Stimulated activated CD4-positive, alpha-beta T cell treated with anti-CD3 and anti-CD28 coated beads, Interleukin-1b, Interleukin-23, amount 100 ng/mL, for 1 hour (primary cell): ENCODE measurements at places on chromosomes 4 and X.
A peak's percentile ranks its signal among the peaks of the same experiment; 100 is the strongest.

DNA sequence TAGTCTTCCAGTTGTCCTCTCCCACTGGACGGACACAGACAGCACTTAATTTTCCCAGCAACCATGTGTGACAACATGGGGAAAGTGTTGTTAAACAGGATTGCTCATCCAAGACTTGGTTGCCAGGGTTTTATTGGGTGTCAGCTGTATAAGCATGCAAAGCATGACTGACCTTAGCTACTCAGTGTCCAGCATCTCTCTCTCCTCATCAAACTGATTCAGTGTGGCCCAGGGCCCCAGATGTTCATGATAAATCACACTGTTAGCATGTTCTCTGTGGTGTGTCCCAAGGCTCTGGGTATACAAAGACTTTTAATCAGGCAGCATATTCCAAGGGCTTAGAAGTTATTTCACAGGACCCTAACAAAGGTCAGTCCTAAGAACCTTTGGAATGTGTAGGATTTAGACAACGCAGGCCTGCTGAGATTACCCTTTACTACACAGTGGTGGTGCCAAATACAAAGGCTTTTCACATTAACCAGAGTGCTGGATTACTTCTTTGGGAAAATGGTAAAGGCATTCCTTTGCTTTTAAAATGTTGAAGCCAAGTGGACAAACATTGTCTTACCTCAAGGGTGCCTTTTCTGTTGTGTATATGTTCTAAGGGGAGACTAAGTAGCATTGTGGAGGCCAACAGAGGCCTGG is 213.3 kb downstream of the GLUD2 start:
- DNase-seq: no peak

- DNase-seq: no peak
These were observed at the start of gene TRIML2 for GRCh38 chr4:188109157-188109755. Gene TRIML2, minus strand, starts transcription at chr4:188109603. Its CDS starts 4,235 bp downstream, at chr4:188105368.

- DNase-seq: no peak
These were observed 491 bp downstream of the ARHGEF6 start for GRCh38 chrX:136780241-136780640.

DNA sequence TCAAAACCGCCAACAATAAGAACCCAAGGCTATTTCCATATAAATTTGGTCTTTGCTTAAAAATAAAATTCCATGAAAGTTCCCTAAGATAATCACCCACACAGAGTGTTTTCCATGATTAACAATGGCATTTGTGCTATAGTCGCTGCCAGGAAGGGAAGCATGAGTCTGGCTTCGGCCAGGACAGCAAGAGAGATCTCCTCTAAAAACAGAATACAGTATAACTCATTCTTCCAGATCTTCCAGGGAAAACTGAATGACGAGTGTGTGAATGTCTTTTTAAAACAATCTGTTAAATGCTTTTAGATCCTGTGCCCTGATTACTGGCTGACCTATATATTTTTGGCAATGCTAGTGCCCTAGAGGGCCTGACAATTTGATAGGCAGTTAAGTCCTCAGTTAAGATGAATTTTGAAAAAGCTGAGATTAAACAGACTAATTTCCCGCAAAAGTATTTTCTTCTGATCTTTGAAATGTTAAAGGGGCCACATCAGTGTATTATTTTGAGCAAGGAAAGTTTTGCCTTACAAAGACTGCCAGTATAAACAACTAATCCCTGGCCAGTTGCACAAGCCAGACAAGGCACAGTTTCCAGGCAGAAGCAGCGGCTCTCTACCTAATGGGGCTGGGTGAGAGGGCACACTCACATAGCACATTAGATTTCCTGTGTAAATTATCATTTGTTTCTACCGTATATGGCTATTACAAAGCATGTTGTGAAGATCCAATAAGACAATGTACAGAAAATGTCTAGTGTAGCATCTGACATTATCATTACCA is 127.3 kb downstream of the DCHS2 start:
- DNase-seq: no peak

DNA sequence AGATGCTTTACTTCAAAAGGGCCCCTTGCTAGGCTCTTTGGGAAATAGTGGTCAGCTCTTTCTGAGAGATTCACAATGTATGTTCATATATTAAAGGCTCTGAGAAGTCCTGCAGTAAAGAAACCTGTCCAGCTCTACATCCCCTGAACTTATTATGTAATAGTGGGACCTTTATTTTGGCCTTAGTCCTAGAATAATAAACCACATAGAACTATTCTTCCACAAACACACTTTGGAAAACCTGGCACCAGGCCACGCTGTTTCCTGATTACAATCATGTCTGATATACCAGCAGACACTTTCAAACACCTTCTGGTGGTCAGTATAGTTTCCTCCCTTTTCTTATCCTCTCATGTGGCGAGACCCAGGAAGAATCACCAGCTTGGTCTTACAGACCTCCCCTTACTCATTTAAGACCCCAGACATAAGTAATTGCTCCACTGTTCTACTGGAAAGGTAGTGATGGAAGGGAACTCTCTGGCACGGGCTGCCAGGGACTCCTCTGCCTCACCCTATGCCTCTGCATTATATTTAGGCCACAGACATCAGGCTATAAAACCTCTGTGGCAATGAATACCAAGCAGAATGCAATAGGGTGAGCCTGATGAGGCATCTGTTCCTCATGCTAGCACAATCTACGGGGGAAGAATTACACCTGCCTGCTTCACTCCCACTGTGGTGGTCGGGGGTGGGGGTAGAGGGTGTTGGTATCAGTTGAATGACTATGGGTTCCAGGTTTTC is 5.7 kb upstream of the PPEF1 start:
- no peak for DNase-seq

- DNase-seq: no peak
These were observed 19.9 kb upstream of the GPR173 start for GRCh38 chrX:53028678-53029077.

- no peak for DNase-seq
These were observed 77.7 kb downstream of the RAP1GDS1 start for GRCh38 chr4:98338761-98339438.

DNA sequence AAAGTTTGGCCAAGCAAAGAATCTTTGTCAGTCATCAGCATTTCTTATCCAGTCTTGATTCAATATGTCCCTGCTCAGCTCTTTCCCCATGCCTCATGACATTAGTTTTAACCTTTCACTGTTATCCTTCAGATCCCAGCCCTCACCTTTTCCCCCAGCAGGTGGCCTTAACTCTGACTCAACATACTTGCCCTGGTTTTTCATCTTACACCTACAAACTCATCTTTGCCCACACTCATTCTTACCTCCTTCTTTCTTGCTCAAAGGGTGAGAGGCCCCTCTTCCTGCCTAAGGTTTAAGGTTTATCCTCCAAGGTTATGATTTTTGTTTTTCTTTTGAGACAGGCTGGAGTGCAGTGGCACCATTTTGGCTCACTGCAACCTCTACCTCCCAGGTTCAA is 10.6 kb upstream of the ANXA5 start:
- no peak for DNase-seq

DNA sequence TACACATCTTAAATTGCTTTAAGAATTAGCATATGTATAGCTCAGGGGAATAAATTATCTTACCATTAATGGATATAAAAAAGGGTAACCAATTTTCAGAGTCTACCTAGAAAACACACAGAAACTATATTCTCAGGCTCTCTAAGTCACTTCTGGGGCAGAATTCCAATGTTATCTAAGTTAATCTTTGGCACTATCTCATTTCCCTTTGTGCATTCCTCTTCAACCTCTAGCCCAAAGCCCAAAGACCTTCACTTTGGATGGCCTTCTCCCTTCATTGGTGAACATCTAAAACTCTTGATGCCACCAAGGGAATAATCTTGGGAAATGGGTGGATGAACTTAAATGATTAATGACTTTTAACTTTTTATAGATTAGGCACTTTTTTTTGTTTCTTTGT is 108.3 kb downstream of the APBB2 start:
- no peak for DNase-seq

GRCh38 chr4:85430697-85431096 is 44.3 kb upstream of the ARHGAP24 start:
- no peak for DNase-seq

GRCh38 chr4:40204507-40205258 is 7.9 kb downstream of the RHOH start:
- DNase-seq: no peak

- no peak for DNase-seq
These were observed 238.5 kb upstream of the PGRMC2 start for GRCh38 chr4:128525992-128526630.

GRCh38 chr4:80196922-80197573 is at the start of gene PRDM8:
Gene PRDM8, plus strand, starts transcription at chr4:80197503. Its CDS starts 2,578 bp downstream, at chr4:80200081.
- DNase-seq: no peak

GRCh38 chrX:154022108-154022507 is 2.4 kb upstream of the IRAK1 start:
- no peak for DNase-seq

GRCh38 chr4:152513078-152513477 is 22.8 kb downstream of the FBXW7 start:
- no peak for DNase-seq

DNA sequence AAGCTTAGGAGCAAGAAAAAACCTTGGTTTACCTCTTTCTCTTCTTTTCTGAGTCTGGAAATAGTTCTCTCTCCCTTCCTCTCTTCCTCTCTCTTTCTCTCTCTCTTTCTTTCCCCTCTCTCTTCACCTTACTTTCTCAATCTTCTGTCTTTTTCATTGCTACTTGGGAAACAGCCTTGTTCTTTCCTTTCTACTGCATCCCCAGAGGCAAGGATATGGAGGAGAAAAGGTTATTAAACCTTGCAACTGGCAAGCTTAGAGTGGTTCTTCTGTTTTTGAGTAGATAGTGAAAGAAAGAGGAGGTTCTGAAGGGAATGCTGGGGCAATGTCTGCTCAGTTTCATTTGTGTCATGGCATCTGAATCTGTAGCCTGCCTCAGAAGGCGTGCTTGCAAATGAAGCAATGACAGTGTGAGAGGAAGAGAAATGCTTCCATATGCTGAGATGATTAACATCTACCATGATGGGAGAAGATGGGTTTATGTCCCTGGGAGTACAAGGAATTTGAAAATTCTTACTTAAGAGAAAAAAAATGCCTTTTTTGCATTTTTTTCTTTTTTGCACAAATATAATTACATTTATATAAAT is 190.6 kb downstream of the CEP135 start:
- no peak for DNase-seq

- DNase-seq: no peak
These were observed 59.1 kb downstream of the FAM184B start for GRCh38 chr4:17722356-17722700.

DNA sequence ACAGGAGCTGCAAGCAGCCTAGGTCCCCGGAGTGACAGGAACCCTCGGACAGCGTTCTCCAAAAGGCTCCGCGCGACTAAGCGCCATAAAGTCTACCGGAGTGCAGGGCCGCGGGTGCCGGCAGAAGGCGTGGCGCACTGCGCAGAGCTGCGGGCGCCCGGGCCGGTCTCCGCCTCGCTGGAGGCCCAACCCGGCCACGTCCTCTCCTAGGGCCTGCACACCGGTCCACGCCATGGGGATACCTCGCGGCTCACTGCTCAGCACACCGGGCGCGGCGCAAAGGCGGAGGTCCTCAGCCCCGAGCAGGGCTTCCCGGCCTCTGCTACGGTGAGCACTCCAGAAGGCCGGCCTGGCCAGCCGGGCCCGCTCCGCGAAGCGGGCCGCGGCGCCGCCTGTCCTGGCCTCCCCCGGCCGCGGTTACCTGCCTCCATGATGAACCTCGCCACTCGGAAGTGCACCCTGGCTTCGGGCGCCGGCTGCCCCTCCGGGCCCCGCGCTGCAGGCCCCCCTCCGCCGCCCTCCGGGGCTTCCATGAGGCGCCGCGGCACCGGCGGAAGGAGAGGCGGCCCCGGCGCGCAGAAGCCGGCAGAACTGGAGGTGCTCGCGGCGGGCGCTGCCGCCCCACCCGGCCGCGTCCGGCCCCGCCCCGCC is at the start of gene CCNQ:
Gene CCNQ, minus strand, starts transcription at position 599 of the 651 bp plus-strand sequence. Its CDS starts 66 bp downstream, at position 533.
- DNase-seq: no peak

DNA sequence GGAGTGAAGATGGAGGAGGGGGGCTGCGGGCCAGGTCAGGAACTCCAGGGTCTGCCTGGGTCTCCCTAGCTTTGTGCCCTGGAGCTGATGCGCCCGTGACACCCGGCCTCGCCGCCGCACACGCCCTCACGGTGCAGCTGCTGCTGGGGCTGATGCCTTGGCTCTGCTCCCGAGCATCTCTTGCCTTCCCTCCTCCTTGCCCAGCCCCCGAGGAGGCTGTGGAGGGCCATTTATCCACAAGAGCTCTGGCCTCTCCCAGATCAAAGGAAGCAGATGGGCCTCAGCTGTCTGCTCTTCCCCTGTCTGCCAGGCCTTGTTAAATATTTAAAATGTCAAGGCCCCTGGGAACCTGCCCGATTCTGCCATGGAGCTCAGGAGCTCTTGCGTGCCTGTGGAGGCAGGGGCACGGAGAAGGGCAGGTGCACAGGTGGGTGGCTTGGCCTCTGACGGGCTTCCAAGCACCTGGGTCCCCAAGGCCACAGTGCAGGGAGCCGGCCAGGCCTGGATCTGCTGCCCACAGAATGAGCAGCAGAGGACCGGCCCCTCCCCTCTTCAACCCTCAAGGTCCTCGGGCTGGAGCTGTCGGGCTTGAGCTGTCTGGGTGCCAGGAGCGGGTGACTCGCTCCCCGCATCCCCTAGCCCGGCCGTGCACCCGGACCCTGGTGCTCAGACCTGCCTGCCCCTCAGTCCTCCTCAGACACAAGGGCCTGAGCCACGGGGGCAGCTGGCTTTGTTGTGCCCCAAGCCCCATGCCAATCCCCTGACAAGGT is 20.3 kb downstream of the ATP2B3 start:
- no peak for DNase-seq

- no peak for DNase-seq
These were observed 112.6 kb downstream of the EFNB1 start for GRCh38 chrX:68941385-68941952.

GRCh38 chr4:150382028-150382427 is 199.9 kb upstream of the MAB21L2 start:
- DNase-seq: no peak

- no peak for DNase-seq
These were observed 1847.0 kb upstream of the PCDH10 start for GRCh38 chr4:131302108-131302507.

- DNase-seq: no peak
These were observed 141.9 kb upstream of the FAM241A start for GRCh38 chr4:112003231-112003907.

GRCh38 chr4:101730291-101731117 is 60.0 kb upstream of the BANK1 start:
- DNase-seq: peak; percentile 21

DNA sequence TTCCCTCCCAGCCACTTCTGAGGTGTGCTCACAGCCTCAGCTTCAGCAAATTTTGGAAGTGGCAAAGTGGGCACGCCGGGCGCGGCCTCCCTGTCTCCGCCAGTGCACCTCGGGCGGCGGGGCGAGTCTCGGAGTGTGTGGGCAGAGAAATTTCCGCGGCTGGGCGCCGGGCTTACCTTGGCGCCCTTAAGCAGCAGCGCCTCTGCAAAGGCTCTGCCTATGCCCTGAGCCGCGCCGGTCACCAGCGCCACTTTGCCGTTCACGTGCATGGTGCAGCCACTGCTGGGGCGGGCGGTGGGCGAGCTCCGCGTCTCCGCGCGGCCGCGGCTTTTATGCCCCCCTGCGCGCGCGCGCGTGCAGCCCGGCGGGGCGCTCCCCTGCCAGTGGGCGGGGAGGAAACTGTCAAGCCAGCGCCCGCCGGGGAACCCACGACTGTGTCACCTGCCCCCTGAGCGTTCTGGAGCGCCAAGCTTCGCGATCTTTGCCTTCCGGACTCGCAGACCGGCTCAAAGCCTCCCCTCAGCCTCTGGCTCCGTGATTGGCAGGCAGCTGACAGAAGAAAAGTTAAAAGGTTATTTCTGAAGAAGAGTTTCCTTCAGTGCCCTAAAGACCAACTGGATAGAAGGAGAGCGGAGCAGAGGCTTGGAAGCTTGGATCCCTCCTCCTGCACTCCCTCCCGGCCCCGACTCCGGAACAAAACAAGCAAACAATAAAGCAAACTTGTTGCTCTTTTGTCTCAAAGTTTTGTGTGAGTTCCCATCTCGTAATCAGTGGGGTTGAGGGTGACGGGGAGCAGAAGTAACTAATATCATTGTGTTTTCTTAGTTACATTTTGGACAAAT is at the start of gene HPGD:
Gene HPGD, minus strand, starts transcription at position 306 of the 842 bp plus-strand sequence. Its CDS starts 37 bp downstream, at position 269.
- no peak for DNase-seq
